ENCODE measurements at places on chromosomes 1 and 21.

GRCh38 chr1:46131712-46132528 lies 509 bp downstream of the PIK3R3 start:
- DNase-seq: no peak

DNA sequence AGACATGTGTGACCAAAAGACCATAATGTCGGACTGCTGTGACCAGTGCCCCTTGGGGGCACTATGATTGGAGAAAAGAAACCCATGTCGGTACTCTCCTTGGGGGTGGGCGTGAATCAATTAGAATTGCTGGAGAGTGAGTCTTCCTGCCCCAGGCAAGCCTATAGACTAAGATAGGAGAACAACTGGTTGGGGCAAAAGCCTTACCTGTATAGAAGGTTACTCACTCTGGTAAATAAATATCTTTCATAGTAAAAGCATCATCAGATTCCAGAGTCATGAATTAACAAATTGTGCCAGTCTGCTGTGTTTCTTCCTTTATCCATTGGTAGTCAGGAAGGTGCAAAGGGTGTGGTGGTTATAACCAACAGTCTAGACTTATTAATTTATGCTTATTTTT lies 2.9 kb upstream of the PTGFRN start:
- no peak for DNase-seq

DNA sequence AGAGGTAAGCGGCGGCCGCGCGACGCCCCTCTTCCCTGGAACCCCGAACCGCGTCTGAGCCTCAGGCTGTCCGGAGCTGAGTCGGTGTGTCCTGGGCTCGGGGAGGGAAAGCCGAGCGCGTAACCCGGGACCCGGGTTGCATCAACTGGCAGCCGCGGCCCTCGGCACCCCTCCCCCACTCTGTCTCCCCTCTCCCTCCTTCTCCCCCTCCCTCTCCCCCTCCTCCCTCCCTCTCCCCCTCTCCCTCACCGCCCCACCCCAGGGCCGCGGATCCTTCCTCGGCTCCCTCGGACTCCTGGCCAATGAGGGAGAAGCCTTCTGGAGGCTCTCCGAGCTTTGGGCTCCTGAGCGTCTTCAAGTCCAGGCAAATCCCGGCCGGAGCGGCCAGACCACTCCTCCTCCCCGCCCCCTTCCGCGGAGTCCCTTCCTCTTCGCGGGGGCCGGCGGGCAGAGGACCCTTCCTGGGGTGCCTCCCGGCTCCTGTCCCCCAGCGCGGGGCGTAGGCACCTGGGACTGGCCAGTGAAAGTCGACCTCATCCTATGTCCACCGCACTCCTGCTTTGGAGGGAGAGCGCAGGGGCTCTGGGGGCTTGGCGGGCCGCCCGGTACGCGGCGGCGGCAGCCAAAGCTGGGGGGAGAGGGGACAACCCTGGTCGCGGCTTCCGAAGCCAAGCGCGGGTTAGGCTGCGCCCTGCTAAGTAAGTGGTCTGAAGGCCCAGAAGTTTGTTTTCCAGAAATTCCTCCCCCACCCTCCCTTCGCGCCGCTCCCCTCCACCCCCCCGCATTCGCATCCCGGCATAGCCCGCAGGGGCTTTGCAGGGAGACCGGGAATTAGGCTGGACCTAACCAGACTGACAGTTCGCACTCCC lies 850 bp downstream of the SESN2 start:
- peak; percentile 57 for DNase-seq

DNA sequence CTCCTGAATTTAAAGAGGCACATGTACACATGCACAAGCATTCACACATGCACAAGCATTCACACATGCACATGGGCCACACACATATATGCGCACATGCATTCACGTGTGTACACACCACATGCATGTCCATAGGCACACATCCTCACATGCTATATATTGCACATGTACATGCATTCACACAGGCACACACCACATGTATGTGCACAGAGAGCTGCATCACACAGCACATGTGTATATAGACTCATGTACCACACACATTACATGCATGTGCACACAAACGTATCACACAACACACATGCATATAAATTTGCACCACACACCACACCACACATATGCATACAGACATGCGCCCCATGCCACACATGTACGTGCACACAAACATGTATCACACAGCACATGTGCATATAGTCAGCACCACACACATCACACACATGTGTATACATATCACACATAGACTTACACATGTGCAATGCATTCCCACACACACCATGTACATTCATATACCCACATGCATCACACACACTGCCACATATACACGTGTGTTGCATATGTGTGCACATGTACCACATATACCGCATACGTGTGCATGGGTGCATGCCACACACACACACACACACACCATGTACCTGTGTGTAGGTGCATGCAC lies 54.6 kb upstream of the COL18A1 start:
- DNase-seq: no peak

- DNase-seq: no peak
Observed at GRCh38 chr1:162172311-162173102, 103.0 kb downstream of the NOS1AP start.

GRCh38 chr1:161367684-161368400 lies at the start of gene CFAP126:
Gene CFAP126 (minus strand): TSS chr1:161367876. CDS start chr1:161367868, 8 bp downstream.
- DNase-seq: peak; percentile 57

GRCh38 chr1:153277852-153278251 lies 18.4 kb downstream of the LORICRIN start:
- DNase-seq: no peak

DNA sequence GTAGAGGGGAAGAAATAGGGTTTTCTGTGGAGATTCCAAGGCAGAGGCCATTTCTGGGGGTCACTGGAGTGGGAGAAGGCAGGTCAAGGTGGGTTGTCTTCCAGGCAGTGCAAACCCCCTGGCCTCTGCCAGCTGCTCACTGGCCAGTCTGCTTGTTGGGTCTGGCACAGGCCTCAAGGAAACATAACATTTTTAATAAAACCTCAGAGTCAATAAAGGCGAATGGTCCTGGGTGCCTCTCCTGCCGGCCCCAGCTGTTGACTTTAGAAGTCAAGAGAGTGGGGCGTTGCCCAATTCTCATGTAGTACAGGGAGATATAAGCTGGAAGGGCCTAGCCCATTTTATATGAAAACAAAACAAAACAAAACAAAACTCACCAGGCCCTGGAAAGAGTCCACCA lies 36.6 kb downstream of the RUNX3 start:
- DNase-seq: no peak

DNA sequence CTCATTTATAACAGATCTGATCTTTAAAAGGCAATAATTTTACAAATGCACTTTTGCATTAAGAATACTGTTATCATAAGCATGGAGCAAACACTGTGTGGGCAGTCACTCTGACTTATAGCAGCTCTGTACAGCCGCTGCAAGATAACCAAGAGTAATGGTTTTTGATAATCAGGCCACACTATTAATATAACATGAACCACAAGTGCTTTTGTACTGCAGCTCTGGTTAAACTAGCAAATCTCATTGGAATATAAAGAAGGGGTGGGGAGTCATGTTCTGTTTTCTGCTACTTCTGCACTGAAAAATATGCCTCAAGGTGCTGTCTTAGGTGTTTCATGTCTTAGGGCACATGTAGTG lies 357.4 kb downstream of the LMO4 start:
- no peak for DNase-seq

DNA sequence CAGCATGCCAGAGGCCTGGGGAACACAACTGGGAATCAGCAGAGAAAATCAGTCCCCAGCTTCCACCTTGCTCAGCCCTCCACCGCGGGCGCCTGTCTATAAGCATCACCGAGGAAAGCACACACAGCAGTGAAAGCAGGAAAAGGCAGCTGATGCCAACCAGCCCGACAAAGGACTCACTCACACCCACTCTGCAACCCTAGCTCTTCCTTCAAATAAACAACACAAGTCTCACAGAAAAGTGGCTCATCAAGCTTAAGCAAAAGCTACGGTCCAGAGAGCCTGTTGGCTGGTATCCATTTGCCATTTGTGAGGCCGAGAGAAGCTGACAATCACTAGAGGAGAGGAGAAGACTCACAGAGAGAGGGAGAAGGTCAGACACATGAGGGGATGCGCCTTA lies 27.1 kb downstream of the MRAP start:
- DNase-seq: no peak

GRCh38 chr1:107139833-107140702 lies 771 bp upstream of the NTNG1 start:
- DNase-seq: no peak

- no peak for DNase-seq
Observed at GRCh38 chr1:24293392-24294227, 25.5 kb upstream of the GRHL3 start.

DNA sequence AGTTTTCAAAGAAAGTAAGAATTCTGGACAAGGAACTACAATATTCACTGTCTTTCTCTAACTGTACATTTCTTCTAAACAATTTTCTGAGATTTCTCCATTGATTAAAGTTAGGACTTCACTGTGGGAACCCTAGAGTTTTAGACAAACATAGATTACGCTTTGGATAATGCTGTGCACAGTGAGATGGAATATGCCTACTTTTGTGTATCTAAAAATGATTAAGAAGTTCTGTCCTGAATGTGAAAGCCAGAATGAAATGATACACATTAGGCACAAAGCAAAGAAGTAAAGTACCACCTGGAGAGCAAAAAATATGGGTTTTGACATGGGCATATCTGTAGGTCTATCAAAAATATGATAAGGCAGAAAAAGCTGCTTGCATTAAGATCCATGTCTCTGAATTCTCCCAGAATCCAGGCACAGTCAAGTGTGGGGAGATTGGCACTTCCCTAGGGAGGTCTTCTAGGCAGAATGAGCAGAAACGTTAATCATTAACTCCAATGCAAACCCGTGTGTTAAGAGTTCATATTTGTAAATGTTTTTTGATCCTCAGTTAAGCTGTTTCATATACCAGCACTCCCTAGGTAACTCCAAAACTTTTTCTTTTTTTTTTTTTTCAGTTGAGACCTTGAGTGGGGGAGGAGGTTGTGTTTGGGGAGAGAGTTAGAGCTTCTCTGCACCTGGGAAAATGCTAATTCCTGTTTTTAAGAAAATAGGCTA lies 467.1 kb downstream of the LMO4 start:
- no peak for DNase-seq

GRCh38 chr1:25747046-25747719 lies 52.8 kb upstream of the SELENON start:
- DNase-seq: no peak

- DNase-seq: no peak
Observed at GRCh38 chr1:220788900-220789299, 2.2 kb downstream of the MTARC1 start.

- DNase-seq: no peak
Observed at GRCh38 chr1:64199154-64199553, 4.3 kb upstream of the UBE2U start.

- no peak for DNase-seq
Observed at GRCh38 chr1:24483441-24483840, 19.2 kb upstream of the RCAN3 start.

- DNase-seq: no peak
Observed at GRCh38 chr1:226994586-226995364, 54.7 kb downstream of the COQ8A start.

DNA sequence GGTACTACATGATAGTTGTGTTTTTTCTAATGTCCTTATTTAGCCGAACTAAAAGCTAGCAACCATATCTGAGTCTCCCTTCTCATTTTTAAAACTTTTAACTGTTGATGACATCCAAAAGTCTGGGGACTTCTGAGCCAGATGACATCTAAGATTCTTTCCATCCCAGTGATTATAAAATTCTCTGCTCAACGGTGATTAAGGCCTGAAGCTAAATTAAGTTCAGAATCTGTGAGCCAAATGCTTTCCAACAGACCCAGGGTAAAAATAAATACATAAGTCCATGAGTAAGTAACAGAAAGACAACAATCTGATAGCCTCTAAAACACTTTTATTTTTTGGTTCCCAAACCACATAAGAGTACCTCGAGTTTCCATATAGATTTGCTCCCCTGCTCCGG lies 13.1 kb upstream of the PTP4A2 start:
- DNase-seq: no peak

- DNase-seq: no peak
Observed at GRCh38 chr1:15321601-15322000, 74.6 kb downstream of the FHAD1 start.

GRCh38 chr1:22708777-22709176 lies 1.9 kb upstream of the EPHB2 start:
- no peak for DNase-seq

GRCh38 chr1:176164014-176164678 lies 42.9 kb downstream of the COP1 start:
- no peak for DNase-seq

DNA sequence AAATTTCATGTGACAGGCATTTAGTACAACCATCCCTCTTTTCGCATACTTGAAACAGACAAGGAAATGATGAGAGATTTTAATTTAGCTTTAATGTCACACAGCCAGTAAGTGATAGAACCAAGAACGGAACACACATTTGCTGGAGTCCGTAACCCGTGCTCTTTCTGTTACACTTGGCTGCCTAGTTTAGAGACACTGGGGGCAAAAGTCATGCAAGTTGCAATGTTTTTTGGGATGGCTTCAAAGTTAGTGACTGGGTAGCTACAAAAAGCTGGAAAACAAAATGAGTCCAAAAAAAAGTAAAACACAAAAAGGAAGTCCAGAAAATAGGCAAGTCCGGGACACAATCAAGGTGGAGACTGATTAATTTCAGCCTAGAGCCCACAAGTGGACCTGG lies 5.9 kb downstream of the NID1 start:
- DNase-seq: no peak

- DNase-seq: no peak
Observed at GRCh38 chr1:164767752-164768402, 208.9 kb downstream of the PBX1 start.

GRCh38 chr1:8460132-8460544 lies 142.2 kb downstream of the SLC45A1 start:
- no peak for DNase-seq

GRCh38 chr1:226608699-226609505 lies 60.3 kb downstream of the STUM start:
- peak; percentile 15 for DNase-seq

- DNase-seq: no peak
Observed at GRCh38 chr21:45554477-45555175, 12.4 kb upstream of the SLC19A1 start.

DNA sequence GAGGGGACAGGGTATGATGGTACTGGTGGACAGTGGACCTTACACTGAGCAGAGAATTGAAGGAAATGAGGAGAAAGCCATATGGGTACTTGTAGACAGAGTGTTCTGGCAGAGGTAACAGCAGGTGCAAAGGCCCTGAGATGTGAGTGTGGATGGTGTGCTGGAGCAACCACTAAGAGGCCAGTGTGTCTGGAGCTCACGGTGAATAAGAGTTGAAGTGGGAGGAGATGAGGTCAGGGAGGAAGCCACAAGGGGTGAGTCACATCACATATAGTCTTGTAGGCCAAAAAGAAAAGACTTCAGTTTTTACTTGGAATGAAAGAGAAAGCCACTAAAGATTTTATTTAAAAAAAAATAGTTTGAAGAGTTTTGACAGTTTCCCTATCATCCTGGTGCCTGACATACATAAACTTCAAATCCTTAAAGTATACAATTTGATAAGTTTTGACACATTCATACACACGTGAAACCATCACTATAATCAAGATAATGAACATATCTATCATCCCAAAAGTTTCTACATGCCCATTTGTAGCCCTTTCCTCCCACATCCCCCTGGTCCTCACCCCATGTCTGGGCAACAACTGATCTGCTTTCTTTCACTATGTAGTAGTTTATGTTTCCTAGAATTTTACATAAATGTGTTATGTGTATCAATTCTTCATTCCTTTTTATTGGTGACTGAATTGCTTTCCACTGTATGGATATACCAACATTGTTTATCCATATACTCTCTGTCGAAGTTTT lies 148.4 kb downstream of the GPATCH2 start:
- peak; percentile 15 for DNase-seq

Measured in pulmonary artery endothelial cell (primary cell).